Stimulated activated CD4-positive, alpha-beta T cell treated with anti-CD3 and anti-CD28 coated beads, Interleukin-12 subunit alpha, Interleukin-12 subunit beta, amount 100 ng/mL, for 4 hours (primary cell): ENCODE measurements at places on chromosomes 7 and 10.

GRCh38 chr7:68776326-68776725 is 821.9 kb upstream of the AUTS2 start:
- DNase-seq, result no peak

DNA sequence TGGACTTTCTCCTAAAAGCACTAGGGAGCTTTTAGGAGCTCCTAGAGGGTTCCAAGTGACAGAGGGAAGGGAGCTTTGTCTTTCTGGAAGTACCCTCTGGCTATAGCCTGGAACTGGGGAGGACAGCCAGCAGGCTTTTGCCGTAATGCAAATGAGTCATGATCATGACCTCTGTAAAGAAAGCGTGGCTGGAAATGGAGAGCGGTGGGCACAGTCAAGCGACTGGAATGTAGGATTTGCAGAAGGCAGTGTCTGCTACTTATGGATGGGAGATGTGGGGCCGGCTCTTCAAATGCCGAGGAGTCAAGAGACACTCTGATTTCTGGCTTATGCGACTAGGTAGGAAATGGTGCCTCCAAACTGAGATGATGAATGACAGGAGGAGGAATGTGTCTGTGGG is 34.6 kb upstream of the PLPP4 start:
- DNase-seq, result no peak

GRCh38 chr10:132467464-132468149 is 70.0 kb upstream of the INPP5A start:
- no peak for DNase-seq

DNA sequence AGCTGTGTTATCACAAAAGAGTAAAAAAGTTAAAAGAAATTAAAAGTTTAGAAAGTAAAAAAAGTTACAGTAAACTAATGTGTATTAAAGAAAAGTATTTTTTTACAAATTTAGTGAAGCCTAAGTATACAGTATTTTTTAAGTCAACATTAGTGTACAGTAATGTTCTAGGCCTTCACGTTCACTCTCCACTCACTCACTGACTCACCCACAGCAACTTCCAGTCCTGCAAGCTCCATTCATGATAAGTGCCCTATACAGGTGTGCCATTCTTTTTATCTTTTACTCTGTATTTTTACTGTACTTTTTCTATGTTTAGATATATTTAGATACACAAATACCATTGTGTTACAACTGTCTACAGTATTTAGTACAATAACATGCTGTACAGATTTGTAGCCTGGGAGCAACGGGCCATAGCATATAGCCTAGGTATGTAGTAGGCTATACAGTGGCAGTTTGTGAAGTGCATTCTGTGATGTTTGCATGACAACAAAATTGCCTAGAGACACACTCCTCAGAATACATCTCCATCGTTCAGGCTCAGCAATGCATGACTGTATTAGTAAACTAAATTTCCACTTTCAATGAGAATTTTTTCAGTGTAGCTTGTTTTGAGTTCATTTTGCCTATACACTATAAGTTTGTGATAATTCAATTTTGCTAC is 539.9 kb upstream of the C7orf33 start:
- DNase-seq, result no peak

DNA sequence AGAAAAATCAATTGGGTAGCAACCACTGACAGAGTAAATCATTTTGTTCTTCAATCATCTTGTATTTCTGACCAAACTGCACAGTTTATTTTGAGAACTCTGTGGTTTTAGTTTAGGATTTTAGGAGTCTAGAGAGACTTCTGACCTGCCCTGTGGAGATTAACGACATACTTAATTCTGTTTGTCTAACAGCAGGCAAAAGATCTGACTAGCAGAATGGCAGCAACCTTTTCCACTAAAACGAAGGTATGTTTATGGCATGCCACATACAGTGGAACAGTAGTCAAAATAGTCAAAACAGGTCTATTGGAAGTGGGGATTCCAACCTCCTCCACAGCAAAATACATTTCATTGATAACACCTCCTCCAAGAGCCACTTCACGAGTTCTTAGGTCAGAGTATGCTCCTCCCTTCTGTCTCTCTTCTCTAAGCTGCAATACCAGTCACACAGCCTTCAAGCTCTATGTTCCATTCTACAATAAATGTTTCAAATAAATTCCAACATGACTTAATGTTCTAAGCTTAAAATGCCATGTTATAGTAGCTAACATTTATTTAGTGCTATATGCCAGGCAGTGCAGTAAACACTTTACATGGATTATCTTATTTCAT is 34.4 kb downstream of the NRCAM start:
- DNase-seq, result no peak
